ENCODE measurements at places on chromosomes 4 and X. TPM values are rescaled to one million over a fixed set of nuclear protein-coding genes. Genes with fewer than 3 reads are reported as not detected.

Gene RNF128
- not detected for total RNA-seq

Gene POF1B
- total RNA-seq = 1.0 TPM

Gene IDH3G
- total RNA-seq = 43.9 TPM

Gene FRG2
- total RNA-seq = not detected

Gene TBX22
- not detected for total RNA-seq

Gene MMAA
- 6.9 TPM for total RNA-seq

Gene COL25A1
- 1.1 TPM for total RNA-seq

Gene MCF2
- total RNA-seq = 0.33 TPM

Gene ATOH1
- total RNA-seq = not detected

Gene LDB2
- total RNA-seq = 50.5 TPM

Gene ZNF157
- total RNA-seq = 0.14 TPM

Gene GNRHR
- not detected for total RNA-seq

Gene F8A2
- not detected for total RNA-seq

Gene MAGEE2
- total RNA-seq = 0.42 TPM

Gene SLC38A5
- total RNA-seq = 11.2 TPM

Gene CYSLTR1
- 6.8 TPM for total RNA-seq

DNA sequence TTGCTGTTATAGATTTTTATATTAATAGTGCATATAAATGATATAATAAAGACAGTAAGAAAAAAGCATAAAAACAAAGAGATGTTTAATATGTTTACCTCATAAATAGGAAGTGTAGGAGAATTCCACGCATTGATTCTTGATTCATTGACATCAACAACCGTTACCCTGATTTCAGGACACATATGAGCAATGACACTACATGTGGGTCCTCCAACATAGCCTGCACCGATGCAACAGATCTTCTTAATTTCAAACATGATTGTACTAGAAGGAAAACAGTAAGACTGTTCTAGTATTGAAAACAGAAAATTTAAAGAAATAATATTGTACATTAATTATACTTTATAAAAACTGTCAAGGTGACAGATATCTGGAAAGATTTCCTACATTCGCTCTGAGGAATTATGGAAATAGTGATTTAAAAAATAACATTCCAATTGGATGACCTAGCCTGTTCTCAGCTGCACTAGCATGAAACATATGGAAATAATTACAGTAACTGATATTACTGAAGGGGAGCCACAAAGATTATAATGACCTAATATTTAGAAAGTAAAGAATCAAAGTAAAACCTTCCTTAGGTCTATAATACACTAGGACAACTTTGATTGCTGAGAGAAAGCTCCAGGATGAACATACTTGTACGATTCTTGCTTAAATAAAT is 5.9 kb downstream of the UGDH start:
- no peak for DNase-seq

DNA sequence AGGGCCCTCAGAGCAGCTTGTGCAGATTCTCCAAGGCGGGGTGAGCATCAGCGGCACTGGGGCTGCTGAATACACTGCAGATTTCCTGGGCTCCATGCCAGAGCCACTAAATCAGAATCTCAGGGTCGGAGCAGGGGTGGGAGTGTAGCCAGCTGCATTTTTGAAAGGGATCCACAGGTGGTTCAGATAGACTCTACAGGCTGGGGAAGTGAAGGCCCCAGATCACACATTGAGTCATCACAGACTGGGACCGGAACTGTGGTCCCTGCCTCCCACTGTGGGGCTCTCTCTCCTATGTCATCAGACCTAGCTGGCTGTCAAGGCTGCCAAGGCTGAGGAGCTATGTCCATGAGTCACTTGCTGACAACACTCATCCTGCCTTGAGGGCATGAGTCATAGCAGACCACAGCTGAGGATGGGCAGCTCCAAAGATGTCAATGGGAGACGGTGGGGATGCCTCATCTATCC is 162.3 kb upstream of the MAMLD1 start:
- peak; percentile 89 for DNase-seq

GRCh38 chr4:53055274-53055673 is 193.2 kb downstream of the RASL11B start:
- no peak for DNase-seq

DNA sequence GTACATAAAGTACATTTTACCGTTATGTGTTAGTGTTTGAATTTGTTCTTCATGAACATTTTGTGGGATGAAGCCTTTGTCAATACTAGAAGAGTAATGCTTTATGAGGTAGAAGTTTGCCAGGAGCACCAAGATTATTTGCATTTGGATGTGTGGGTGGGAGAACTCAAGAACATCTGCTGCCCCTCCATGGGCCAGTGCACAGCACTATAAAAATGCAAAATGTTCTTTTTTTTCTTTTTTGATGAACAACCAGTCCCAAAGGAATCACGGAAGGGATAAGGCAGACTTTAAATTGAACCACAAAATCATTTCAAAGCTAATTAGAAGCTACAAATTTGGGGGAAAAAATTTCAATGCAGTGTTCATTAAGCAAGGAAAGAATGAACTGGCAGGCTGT is 300.3 kb upstream of the NWD2 start:
- no peak for DNase-seq

GRCh38 chrX:69210581-69210980 is 45.3 kb upstream of the PJA1 start:
- no peak for DNase-seq

- no peak for DNase-seq
These were observed 249.4 kb downstream of the ADAMTS3 start for GRCh38 chr4:72319601-72320021.

- no peak for DNase-seq
These were observed 22.2 kb downstream of the TRMT2B start for GRCh38 chrX:101029665-101030064.

DNA sequence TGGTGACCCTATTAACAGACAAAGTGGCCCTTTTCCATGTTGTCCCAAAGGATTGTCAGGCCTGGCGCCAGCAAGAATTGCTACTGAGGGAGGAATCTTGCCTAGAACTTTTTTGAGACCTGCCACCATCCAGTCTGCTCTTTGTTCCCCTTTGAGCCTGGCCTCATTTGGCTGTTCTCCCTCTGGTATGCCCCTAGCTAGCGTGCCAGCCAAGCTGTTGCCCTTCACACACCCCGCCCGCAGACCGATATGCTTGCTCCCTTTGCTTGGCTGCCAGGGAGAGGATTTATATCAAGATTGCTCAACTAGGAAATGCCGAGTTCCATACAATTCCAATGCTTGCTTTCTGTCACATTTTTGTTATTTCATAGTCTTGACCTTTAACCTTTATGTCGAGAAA is 24.4 kb downstream of the IGSF1 start:
- no peak for DNase-seq

DNA sequence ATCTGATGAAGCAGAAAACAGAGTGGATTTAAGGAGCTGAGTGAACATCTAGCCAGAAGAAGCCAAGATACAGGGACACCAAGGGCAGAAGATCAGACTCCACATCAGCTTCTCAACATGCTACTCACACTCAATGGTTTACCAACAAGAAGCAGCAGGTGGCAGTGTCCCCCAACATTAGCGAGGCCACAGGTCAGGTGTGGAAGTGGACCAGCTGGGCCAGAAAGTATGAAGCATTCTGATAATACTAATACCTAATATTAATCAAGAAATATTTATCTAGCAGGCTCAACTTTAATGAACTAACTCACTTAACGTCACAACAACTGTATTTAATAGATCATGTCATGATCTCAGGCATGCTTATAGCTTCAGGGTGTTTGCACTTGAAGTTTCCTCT is 73.4 kb upstream of the TTC29 start:
- no peak for DNase-seq

- no peak for DNase-seq
These were observed 186.1 kb upstream of the SLITRK2 start for GRCh38 chrX:145631461-145631951.

- DNase-seq = no peak
These were observed 29.9 kb downstream of the SOWAHB start for GRCh38 chr4:76867880-76868655.

GRCh38 chr4:2281575-2282343 is 19.9 kb upstream of the MXD4 start:
- no peak for DNase-seq

- no peak for DNase-seq
These were observed 20.1 kb downstream of the ARHGEF9 start for GRCh38 chrX:63764946-63765345.
